ENCODE measurements at places on chromosomes 4 and X. TPM values are rescaled to one million over a fixed set of nuclear protein-coding genes. Genes with fewer than 3 reads are reported as not detected.
A peak's percentile ranks its signal among the peaks of the same experiment; 100 is the strongest.

DNA sequence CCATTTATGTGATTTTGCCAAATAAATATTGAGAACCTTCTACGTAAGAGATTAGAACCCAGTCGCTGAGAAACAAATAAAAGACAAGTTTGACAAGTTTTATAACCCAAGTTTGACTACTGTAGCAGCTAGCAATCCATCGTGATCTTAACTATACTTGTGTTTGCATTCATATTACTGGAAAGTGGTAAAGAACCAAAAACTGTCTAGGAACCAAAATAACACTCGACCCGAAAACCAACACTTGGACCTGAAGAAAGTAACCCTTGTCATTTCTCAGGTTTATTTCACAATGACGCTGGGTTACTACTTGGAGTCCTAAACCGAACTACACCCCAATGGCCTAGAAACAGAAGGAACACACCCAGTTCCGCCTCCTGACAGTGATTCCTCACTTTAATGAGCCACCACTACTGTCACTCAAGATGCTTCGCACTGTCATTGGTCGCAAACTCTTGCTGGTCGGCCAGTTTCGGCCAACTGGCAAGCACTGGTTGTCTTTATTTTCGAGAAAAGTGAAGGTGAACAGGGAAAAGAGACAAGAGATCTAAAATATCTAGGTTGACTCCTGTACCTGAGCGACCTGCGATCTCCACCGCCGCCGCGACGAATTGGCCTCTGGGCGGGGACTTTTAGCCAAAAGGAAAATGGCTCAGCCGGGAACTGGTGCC is 496 bp downstream of the FBXO8 start:
- peak; percentile 94 for DNase-seq

DNA sequence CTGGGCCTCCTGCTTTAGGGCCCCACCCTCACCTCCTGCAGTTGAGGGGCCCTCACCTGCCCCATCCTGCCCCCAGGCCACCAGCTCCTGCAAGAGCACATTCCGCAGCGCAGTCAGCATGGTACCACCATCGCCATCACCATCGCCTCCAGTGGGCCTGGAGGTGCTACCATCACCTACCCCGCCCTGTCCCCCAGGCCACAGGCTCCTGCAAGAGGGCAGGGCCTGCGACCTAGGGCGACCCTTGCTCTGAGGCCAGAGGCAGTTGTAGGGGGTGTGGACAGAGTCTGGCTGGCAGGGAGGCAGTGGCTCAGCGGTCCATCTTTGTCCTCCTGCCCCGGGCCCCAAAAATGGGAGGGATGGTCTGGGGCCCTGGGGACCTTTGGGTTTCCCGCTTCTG is 3.9 kb upstream of the HAUS7 start:
- DNase-seq: no peak

DNA sequence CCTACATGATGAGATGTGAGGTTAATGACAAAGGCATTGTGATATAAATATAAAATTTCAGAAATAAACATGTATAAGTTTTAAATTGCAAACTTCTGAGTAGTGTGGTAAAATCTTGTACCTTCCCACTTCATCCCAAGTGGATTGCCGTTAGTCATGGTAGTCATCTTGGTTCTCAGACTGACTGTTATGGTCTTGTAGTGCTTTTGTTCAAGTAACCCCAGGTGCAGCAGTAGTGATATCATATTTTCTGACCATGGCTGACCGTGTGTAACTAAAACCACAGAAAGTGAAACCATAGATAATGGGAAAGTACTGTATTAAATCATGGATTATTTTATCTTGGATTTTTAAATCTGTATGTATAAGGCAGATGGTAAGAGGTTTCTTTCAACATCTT is 74.8 kb upstream of the SLIT2 start:
- no peak for DNase-seq

DNA sequence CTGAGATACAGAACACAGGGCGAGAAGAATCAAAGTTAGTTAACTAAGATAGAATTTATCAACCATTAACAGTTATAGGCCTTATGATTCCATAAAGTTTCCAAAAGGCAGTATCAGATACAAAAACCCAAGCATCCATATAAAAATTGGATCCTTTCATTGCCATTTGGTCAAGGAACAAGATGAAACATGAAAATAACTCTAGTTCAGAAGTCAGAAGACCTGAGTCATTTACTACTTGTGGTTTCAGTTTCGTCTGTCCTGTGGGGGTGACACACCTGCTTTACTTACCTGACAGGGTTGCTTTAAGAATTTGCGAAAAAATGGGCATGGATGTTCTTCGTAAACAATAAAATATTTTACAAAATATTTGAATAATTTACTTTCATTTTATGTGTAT is 130.8 kb downstream of the ANAPC10 start:
- no peak for DNase-seq

- no peak for DNase-seq
These were observed 4.5 kb downstream of the SMIM9 start for GRCh38 chrX:154829926-154830442.

DNA sequence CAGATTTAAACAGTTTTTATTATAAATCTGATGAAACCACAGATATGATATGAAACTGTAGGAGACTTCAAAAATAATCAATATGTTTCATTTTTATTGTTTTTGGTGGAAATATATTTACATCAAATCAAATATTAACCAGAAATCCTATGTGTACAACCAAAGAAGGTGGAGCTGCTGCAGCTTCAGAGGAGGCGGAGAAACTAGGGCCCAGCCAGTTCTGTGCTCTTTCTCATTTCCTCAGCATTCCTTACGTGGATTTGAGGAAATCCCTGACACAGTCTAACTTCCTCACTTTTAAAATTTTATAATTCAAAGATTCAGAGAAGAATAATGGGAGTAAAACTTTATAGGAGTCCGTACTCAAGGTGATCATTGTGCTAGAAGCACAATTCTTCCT is 610.7 kb upstream of the CPXCR1 start:
- no peak for DNase-seq

DNA sequence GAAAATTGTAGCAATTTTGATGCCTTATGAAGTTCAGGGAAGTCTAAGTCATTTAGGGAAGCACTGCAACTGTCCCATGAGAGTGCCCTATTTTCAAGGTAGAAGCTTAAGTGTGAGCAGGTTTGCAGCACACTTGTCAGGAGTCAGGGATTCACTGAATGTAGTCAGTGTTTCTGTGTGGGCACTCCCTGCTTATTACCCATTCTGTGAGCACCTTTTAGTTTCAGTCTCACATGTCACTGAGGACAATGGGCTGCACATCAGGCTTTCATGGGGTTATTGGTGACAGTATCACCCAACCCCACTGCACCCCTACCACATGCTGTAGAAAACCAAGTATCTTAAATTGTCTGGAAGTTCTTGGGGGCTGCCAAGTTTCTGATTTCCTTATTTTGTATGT is 2.9 kb upstream of the CCNG2 start:
- DNase-seq: no peak

- DNase-seq: no peak
These were observed at the start of gene ETNPPL for GRCh38 chr4:108762559-108763225. Gene ETNPPL (minus strand): TSS chr4:108763053. CDS start chr4:108762898, 155 bp downstream.

GRCh38 chrX:87578978-87579377 is 61.4 kb downstream of the KLHL4 start:
- no peak for DNase-seq

DNA sequence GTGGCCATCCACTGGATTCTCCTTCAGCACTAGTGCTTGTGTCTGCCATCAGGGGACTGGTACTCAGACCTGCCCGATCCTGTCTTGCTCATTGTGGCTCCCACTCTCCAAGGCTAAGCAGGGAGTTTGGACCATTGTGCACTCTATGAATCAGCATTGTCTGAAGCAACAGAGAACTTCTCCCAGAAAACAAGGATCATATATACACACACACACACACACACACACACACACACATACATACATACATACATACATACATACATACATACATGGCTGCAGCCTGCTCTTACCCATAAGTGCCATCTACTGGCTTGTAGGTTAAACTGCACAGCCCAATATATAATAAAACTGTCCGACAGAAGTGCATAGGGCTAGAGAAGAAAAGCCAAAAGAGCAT is 345.3 kb upstream of the LCORL start:
- DNase-seq: peak; percentile 2

- no peak for DNase-seq
These were observed 83.1 kb downstream of the DMD start for GRCh38 chrX:33128048-33128805.

DNA sequence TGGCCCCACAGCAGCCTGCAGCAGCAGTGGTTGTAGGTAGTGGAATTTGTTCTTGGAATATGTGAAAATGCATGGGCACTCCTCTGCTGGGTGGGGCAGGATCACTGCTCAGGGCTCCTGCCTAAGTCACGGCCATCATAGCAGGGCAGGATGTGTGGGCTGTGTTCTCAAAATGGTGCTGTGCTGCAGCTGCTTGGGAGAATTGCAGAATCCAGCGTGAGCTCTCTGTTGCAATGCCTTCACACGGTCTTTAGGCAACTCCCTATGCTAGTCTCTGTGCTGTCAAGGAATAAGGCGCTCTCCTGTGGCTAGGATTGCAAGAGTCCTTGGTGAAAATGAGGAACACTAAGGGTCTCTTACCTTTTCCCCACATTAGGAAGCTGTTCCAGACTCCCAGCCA is 42.9 kb downstream of the F8 start:
- DNase-seq: no peak

DNA sequence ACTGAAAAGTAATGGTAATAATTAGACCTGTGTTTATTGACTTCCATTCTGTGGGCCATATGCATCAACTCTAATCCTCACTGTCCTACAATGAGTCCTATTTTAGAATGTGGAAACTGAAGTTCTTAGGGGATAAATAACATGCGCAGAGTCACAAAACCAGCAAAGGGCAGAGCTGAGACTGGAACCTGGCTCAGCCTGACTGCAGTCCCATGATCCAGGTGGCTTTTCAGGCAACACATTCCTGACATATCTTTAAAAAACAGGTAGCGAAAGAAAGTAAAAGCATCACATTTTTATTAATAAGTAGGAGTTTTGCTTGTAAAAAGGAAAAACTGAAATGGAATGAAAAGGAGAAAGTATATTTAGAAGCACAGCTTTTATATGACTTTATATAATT is 34.7 kb upstream of the PRSS48 start:
- DNase-seq: no peak

- peak; percentile 61 for DNase-seq
These were observed 21.9 kb downstream of the CNOT6L start for GRCh38 chr4:77797239-77797638.

GRCh38 chrX:54357414-54358377 is at the start of gene WNK3:
Gene WNK3 (minus strand): TSS chrX:54358046.
- peak; percentile 1 for DNase-seq

- DNase-seq: no peak
These were observed 103.3 kb upstream of the EPHA5 start for GRCh38 chr4:65773636-65774035.

The DMP1 gene
- not detected for total RNA-seq

The STOX2 gene
- total RNA-seq: under 0.01 TPM

The PAGE1 gene
- not detected for total RNA-seq

The SRP72 gene
- 73.8 TPM for total RNA-seq

The TMEM47 gene
- 54.7 TPM for total RNA-seq

The NPY2R gene
- total RNA-seq: not detected

The ETNPPL gene
- total RNA-seq: not detected

The CXCL3 gene
- total RNA-seq: 8.7 TPM

The SLC26A1 gene
- total RNA-seq: not detected

The PAGE2 gene
- total RNA-seq: not detected

The TIMP1 gene
- 505 TPM for total RNA-seq

All from LHCN-M2 (cell line).